Heart left ventricle (tissue), 16 donors: ENCODE measurements at places on chromosomes 1 and 21. TPM values are rescaled to one million over a fixed set of nuclear protein-coding genes. Genes with fewer than 3 reads are reported as not detected.

DNA sequence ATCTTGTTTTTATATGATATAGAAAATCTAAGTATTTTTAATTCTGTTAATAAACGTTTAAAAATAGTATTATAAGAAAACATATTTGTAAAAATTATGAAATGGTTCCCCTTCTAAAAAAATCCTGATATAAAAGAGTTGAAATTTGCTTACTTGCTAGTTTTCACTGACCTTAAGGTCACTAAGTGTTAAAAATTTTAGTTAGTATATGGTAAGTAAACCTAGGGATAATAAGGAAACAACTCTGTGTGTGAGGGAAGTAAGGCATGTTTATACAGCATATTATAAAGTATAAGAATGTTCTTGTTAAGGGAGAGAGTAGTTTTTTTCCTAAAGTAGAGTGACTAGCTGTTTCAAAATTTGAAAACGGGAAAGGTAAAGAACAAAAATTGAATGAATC lies 130.9 kb upstream of the LYPLAL1 start:
- H3K4me3 ChIP-seq: no peak overlapping the region
- no peak for DNase-seq
- no peaks in the 10 kb centered on the region for H3K36me3 ChIP-seq
- no peak overlapping the region for H3K27ac ChIP-seq
- no peaks in the 10 kb centered on the region for H3K4me1 ChIP-seq
- H3K27me3 ChIP-seq: no peaks in the 10 kb centered on the region

DNA sequence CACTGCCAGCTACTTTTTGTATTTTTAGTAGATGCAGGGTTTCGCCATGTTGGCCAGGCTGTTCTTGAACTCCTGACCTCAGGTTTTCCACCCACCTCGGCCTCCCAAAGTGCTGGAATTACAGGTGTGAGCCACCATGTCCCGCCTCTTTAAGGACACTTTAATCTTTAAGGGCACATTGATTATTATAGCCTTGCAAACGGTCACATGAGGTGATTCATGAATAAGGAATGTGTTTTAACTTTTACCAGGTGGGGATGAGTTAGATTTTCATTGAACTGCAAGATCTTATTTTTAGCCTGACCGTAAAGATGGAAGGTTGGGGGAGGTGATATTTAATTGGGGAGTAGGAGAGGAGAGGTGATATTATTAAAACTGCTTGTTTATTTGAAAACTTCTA lies 61.9 kb downstream of the TBCE start:
- H3K4me3 ChIP-seq: no peak overlapping the region
- H3K4me1 ChIP-seq: no peaks in the 10 kb centered on the region
- no peak for DNase-seq
- no peak overlapping the region for H3K27ac ChIP-seq
- H3K27me3 ChIP-seq: no peaks in the 10 kb centered on the region

- no peak overlapping the region for H3K27ac ChIP-seq
- H3K4me1 ChIP-seq: no peaks in the 10 kb centered on the region
- no peaks in the 10 kb centered on the region for H3K27me3 ChIP-seq
- no peaks in the 10 kb centered on the region for H3K36me3 ChIP-seq
These were observed 112.1 kb upstream of the NEGR1 start for GRCh38 chr1:72394457-72394856.

DNA sequence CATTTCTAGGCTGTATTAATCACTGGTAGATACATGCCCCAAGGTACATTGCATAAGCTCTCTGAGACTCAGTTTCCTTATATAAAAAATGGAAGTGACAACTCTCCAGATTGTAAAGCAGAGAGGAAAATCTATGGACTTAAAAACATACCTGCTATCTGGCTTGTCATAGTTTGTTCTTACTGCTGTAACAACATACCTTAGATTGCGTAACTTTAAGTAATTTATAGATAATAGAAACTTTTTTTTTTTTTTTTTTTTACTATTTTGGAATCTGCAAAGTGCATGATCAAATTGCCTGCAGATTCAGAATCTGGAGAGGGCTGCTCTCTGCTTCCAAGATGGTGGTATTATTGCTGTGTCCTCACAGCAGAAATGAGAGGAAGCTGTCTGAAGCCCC lies 827.7 kb upstream of the BRINP3 start:
- no peaks in the 10 kb centered on the region for H3K4me1 ChIP-seq
- no peaks in the 10 kb centered on the region for H3K36me3 ChIP-seq
- H3K27me3 ChIP-seq: no peaks in the 10 kb centered on the region
- no peak overlapping the region for H3K27ac ChIP-seq

GRCh38 chr1:23989263-23989662 lies 9.1 kb upstream of the SRSF10 start:
- no peak overlapping the region for H3K27ac ChIP-seq
- no peaks in the 10 kb centered on the region for H3K4me1 ChIP-seq
- no peaks in the 10 kb centered on the region for H3K36me3 ChIP-seq
- DNase-seq: no peak
- no peak overlapping the region for H3K4me3 ChIP-seq

DNA sequence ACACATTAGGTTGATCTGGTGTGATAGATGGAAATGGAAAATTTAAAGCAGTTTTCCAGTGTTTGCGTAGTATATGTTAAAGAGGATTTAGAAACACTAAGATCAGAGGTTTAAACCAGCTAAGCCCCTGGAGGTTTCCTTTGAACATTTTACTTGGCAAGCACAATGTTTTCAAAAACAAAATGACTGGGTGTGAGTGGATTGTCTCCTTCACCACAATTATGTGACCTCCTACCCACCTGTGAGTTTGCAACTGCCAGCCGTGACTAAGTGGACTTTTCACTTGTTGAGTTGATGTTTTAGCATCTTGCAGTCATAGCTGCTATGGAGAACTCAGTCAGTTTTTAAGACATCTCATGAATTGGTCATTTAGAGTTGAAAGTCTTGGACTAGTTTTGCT lies 4.7 kb downstream of the CCDC190 start:
- H3K27me3 ChIP-seq: no peaks in the 10 kb centered on the region
- no peaks in the 10 kb centered on the region for H3K4me1 ChIP-seq
- no peak for DNase-seq

DNA sequence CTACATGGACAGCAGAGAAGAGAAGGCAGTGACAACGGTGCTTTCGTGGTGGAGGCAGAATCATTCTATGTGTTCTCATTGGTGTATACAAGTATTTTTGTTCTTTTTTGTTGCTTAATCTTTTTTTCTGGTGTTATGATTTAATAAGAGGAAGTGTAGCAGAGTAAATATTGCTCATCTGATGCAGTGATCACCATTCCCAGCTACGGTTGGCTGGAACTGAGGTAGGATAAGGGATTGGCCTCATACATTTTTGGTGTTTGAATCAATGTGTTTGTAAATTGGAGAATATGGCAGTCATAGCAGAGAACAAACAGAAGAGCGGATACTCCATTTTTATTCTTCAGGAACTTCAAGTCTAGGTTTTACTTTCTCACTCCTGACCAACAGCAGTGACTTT lies 76.6 kb downstream of the UBE2U start:
- DNase-seq: no peak
- no peaks in the 10 kb centered on the region for H3K27me3 ChIP-seq
- no peaks in the 10 kb centered on the region for H3K4me1 ChIP-seq

DNA sequence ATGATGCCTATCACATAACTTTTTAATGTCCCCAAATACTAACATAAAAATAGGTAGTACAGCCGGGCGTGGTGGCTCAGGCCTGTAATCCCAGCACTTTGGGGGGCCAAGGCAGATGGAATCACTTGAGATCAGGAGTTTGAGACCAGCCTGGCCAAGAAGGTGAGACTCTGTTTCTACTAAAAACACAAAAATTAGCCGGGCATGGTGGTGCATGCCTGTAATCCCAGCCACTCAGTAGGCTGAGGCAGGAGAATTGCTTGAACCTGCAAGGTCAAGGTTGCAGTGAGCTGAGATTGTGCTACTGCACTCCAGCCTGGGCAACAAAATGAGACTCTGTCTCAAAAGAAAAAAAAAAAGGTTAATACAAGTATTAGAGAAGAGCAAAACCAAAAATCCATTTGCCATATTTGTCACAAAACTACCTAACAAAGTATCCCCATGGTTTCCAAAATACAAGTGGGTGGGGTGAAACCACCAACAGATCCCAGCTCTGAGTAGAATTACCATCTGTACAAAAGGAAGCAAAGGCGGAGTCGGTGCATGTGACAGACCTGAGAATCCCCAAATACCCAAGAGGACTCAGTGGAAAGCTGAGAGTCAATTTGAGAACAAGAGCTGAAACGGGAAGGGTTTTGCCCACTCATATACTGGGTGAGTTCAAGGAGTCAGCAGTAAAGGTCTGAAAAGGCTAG lies 113.2 kb downstream of the TOMM20 start:
- H3K4me3 ChIP-seq: no peak overlapping the region
- no peak overlapping the region for H3K27ac ChIP-seq
- peaks cover 11% of the 10 kb centered on the region for H3K4me1 ChIP-seq
- DNase-seq: no peak
- H3K27me3 ChIP-seq: no peaks in the 10 kb centered on the region

DNA sequence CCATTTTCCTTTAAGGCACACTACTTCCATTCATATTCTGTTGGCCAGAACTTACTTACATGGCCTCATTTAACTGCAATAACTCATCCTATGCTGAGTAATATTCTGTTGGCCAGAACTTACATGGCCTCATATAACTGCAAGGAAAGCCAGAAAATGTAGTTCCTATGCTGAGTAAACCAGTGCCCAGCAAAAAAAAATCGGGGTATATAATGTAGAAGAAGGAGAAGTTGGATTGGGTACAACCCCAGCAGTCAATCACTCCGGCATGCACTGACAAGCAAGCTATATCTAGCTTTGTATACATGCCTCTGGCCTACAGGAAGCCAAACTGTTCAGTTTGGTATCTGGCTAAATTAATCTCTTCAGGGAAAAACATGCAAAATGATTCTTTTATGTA lies 39.4 kb upstream of the PPIH start:
- no peaks in the 10 kb centered on the region for H3K27me3 ChIP-seq
- no peaks in the 10 kb centered on the region for H3K36me3 ChIP-seq
- DNase-seq: no peak
- no peak overlapping the region for H3K27ac ChIP-seq
- no peak overlapping the region for H3K4me3 ChIP-seq

DNA sequence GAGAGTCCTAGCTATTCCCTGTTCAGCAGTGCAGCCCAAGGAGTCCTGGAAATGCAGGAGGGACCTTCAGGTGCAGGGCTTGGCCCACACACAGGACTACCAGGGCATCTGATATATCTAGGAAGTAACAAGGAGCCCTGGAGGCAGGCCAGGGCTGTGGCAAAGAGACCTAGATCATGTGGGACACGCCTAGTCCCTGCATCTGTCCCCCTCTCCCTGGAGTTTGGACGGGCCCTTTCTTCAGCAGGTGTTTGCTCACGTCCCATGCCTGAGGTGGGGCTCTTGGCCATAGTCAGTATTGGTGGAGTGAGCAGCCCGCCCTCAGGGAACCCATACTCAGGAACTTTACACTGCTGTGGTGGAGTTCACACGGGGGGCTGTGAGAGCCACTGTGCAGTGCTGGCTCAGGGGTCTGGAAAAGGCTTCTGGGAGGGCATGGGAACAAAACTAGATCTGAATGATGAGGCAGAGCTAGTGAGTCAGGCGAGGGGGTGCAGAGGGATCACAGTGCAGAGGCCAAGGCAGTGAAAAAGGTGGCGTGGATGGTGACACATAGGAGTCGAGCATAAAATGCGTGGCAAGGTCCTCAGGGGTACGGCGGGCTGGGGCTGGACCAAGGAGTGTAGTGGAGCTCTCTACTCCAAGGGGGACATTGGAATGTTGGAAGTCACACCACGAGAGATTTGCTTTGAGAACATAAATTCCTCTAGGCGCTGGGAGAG lies 25.6 kb downstream of the TMEM53 start:
- H3K4me1 ChIP-seq: no peaks in the 10 kb centered on the region
- no peaks in the 10 kb centered on the region for H3K27me3 ChIP-seq
- no peak for DNase-seq
- no peak overlapping the region for H3K4me3 ChIP-seq
- no peak overlapping the region for H3K27ac ChIP-seq

GRCh38 chr21:37273440-37273839 lies 6.3 kb upstream of the VPS26C start:
- H3K27ac ChIP-seq: no peak overlapping the region
- H3K36me3 ChIP-seq: no peaks in the 10 kb centered on the region
- peaks cover 2% of the 10 kb centered on the region for H3K4me1 ChIP-seq
- H3K4me3 ChIP-seq: no peak overlapping the region

GRCh38 chr1:15799004-15799867 lies 8.2 kb downstream of the UQCRHL start:
- H3K27ac ChIP-seq: no peak overlapping the region
- H3K4me1 ChIP-seq: peaks cover 16% of the 10 kb centered on the region
- no peaks in the 10 kb centered on the region for H3K27me3 ChIP-seq
- no peaks in the 10 kb centered on the region for H3K36me3 ChIP-seq
- no peak for DNase-seq
- H3K4me3 ChIP-seq: no peak overlapping the region

DNA sequence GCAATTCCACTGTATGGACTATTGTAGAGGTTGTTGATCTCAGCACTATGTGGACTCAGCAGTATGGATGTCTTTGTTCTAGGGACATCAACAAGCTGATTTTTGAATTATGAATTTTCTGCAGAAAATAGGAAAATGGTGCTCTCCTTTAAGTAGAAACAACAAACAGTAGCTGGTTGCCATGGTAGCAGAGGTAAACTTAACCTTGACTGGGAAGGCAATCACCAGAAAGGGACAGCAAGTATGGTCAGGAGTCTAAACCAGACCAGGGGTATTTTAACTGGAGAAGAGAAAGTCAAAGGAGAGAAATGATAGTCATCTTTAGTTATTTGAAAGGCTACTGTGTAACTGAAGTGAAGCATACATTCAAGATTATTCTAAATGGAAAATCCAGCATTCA lies 22.3 kb downstream of the WLS start:
- H3K36me3 ChIP-seq: no peaks in the 10 kb centered on the region
- H3K27me3 ChIP-seq: no peaks in the 10 kb centered on the region
- no peak for DNase-seq
- H3K4me1 ChIP-seq: no peaks in the 10 kb centered on the region
- H3K27ac ChIP-seq: no peak overlapping the region

DNA sequence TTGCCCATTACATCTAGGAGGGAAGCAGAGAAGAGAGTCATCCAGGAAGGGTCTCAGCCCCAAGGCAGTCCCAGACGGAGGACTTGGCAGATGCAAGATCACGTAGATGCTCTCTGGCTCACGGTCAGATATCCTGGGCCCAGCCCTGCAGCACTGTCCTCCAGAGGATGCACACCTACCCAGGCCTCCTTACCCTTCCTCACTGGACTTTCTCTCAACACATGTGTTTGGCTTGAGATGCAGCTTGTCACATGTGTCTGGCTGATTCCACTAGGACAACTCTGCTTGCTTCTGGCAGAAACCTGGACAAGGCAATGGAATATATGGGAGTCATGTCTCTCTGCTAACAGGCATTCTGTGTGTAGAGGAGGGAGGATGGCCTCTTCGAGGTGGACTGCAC lies 32.4 kb upstream of the POU3F1 start:
- H3K27ac ChIP-seq: no peak overlapping the region
- peaks cover 2% of the 10 kb centered on the region for H3K4me1 ChIP-seq
- no peaks in the 10 kb centered on the region for H3K36me3 ChIP-seq
- H3K4me3 ChIP-seq: no peak overlapping the region

MATN1 gene
- total RNA-seq: not detected

LEFTY1 gene
- not detected for total RNA-seq

PRR9 gene
- 1.1 TPM for total RNA-seq
